C1 segment of cervical spinal cord (tissue), 14 donors: ENCODE measurements at places on chromosomes 16 and 17.

DNA sequence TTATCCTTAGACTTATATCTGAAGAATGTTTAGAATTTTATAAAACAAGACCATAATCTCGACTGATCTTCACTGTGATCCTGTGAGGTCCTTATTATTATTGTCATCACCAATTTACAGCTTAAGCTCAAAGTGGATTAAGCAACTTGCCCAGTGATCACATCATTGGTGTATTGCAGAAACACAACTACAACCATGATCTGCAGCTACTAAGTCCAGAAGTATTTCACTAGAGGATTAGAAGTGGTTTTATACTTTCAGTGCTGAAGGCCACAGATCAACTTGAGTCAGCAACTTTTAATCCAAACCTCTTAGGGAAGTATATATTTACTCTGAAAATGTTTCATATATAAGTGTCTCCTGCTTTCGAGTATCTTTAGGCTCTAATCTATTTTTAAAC lies 624.3 kb upstream of the SOX9 start:
- DNase-seq, result no peak

DNA sequence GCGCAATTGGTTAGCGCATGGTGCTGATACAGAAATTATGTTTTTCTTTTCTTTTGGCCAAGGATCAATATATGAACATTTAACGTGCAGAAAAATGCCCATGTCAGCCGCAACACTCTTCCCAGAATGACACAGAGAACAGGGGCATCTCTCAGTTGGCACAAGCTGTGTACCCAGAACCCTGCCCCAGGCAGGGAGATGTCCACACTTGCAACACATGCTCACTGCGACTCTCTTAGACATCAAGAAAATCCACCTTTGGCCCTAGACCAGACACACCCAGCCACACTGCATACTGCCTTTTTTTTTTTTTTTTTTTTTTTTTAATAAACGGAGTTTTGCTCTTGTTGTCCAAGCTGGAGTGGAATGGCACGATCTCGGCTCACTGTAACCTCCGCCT lies 17.0 kb downstream of the PITPNA start:
- no peak for DNase-seq

DNA sequence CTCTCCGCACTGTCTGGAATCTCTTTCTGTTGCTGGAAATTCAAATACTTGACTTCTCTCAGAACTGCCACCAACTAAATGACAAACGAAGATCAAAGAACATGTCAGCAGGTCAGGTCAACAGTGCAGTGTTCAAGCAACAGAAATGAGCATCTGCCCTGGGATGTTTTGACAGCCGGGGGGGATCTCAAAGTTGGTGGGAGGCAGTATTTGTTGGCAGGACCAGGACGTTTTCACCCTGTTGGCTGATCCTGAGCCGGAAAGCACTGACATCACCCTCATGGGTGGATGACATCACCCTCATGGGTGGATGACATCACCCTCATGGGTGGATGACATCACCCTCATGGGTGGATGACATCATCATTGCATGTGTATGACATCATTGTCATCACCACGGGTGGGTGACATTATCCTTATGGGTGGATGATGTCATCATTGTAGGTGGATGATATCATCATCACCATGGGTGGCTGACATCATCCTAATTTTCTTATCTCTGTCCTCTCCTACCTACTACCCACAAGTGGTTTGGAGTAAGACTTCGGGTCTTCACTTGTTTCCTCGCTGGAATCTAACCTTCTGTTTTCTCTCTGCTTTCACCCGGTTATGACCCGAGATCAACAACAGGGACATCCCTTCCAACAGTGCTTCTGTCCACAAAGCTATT lies 18.9 kb downstream of the DNAH17 start:
- DNase-seq, result no peak

DNA sequence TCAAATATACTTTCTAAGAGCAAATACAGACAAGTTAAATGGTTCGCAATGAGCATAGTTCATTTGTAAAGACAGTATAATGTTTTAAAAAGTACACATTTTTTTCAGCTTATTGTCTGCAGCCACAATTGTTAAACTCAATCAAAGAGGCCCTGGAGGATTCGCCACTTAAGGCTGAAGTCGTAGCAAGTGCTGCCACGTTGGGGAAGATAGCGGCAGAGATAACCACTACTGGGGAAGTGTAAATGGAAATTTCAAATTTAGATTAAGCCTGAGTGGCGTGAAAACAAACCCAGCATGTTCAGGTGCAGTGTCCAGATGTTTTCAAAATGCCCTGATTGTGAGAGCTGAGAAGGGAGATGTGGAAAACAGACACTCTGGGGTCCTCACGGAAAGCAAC lies 8.4 kb downstream of the PMP22 start:
- DNase-seq, result no peak

DNA sequence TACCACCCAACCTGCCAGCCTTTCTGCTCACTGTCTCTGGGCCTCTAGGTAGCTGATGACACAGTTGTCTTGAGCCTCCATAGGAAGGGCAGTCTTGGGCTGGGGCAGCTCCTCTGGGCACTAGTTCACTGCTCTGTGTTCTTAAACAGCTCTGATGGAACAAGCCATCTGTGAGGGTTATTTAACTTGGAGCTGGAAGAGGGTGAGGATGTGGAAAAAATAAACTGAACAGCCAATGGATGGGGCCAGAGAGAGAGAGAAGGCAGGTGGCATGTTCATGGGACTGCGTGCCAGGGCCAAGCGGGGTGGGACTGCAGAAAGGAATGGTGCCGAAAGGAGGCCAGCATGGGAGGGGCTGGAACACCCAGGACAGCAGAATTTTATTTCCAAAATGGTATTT lies 52.6 kb downstream of the HIC1 start:
- no peak for DNase-seq

GRCh38 chr17:62690168-62690897 lies 62.9 kb downstream of the MRC2 start:
- no peak for DNase-seq
